ENCODE measurements at places on chromosomes 2 and 18.
A peak's percentile ranks its signal among the peaks of the same experiment; 100 is the strongest.

DNA sequence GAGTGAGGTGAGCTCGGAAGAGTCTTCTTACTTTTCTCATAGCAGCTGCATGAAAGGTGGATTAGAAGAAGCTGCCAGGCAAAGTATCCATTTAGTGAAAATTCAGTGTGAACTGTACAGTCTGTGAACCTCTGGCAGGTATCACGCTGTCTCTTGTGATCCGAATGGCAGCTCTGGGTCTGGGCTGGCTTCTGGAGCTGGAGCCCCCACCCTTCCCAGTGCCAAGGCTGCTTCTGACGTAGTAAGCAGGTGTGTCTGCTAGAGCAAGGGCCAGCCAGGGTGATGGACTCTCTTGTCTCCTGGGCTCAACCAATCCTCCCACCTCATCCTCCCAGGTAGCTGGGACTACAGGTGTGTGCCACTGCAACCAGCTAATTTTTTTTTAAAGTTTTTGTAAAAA, 14.0 kb upstream of the NTSR2 start:
- DNase-seq = no peak

DNA sequence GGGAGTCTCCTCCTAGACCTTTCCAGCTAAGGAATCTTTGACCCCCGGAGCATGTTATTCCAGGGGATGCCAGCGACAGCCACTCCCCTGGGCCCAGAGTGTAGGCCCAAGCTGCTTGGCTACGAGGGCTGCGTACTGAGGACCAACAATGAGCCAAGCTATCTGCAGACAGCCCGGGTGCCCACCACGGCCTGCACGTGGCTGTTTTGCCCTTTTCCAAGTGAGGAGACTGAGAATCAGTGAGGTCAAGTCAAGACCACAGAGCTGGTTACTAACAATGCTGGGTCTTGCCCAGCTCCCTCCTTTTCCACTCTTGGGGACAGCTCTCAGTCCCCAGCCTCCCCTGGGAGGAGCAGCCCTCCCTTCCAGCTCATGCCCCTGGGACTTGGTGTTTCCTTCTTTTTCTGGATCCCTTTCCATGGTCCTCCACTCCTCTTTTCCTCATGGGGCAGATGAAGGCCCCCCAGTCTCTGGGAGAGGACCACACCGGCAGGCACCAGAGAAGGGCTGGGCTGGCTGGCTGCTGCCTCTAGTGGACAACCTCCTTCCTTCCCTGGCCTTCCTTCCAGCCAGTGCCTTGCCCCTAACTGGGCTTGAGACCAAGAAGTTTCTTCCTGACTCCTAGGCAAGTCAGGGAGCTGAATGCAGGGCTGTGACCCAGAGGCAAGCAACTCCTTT, 550 bp upstream of the MALL start:
- no peak for DNase-seq

DNA sequence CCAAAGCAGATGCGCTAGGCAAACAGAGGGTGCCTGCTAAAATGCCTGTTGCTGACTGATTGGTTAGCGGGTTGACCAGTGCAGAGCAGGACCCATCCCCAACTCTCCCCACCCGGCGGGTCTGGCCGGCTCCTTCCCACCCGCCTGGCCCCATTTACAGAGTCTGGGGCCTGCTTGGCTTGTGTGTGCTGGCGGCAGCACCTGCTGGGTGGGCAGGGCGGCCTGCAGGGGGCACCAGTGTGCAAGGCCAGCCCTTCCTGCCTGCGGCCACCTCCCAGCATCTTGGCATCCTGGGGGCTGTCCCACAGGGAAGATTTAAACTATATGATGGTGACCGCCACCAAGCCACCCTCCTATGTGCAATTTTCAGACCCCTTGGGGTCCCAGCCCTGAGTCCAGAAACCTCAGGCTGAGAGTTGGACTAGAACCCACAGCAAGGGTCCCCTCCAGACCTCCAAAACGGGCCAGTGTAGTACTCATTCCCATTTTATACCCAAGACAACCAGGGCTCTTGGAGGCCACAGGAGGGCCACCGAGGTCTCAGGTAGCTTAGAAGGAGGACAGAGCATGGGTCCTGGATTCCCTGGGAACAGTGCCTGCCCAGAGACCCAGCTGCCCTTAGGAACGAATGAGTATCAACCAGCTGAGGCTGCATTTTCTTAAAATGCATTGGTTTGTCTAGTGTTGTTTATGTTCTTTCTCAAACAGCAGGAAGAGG, 173.6 kb downstream of the SMAD7 start:
- peak; percentile 26 for DNase-seq

DNA sequence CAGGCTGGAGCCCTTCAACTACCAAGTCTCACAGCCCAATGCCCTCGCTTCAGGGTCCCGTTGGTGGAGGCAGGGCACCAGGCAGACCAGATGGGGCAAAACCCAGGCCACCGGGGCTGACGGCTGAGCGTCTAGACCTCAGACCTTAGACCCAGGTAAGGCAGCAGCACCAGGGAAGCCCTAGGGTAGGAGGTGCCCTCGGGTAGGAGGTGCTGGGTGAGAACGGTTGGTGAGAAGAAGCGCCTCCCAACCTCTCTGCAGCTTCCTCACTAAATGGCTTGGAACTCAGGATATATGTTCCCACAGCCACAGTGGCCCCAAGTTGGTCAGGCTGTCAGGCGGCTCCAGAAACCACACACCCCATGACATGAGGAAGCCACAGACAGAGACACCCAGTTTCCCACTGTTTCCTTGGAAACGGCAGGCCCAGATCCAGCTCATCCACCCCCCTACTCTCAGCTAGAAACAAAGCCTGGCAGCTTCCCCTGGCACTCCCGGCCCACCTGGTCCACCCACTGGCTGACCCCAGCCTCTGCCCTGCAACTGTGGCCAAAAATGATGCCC, 13.1 kb upstream of the MLPH start:
- no peak for DNase-seq

DNA sequence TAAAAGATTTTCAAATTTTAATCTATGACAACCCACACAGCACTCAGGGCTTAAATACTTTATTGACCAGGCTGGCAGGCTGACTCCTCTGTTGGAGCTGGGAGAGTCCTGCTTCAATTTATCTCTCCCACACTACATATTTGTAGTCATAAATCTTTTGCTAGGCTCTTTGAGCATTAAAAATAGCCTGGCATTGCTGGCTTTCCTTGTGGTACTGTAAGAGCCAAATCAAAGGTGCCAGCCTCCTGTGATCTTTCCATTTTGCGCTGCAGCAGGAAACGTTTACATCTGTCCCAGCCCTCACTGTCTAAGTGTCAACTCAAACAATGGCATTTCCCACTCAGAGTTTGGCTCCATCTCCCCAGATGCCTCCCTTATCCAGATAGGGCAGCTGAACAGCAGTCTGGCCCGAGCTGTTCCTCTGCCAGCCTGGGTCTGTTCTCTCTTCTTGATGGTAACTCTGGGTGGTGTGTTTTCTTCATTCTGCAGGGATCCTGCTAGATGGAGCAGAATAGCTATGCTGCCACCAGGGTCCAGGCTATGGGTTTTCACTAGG, 62.1 kb downstream of the LRRTM1 start:
- no peak for DNase-seq

DNA sequence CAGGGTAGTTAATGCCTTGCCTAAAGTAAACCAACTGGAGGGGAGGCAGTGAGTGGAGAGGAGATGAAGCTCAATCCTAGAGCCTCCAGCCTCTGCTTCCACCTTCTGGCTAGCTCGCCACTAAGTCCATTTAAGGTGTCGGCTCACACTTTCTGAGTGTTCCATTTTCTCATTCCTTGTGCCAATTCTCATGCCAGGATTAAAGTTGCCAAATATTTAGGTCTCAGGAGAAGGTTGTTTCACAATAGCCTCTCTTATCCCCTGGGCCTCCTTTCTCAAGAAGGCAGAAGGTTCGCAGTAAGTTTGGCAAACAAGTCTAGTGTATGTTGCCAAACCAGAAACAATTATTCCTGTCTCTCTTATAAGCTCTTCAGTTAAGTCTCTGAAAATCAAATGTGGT, 57.2 kb downstream of the TACR1 start:
- DNase-seq = no peak

GRCh38 chr18:24491927-24492834, 31.7 kb downstream of the HRH4 start:
- DNase-seq = no peak

DNA sequence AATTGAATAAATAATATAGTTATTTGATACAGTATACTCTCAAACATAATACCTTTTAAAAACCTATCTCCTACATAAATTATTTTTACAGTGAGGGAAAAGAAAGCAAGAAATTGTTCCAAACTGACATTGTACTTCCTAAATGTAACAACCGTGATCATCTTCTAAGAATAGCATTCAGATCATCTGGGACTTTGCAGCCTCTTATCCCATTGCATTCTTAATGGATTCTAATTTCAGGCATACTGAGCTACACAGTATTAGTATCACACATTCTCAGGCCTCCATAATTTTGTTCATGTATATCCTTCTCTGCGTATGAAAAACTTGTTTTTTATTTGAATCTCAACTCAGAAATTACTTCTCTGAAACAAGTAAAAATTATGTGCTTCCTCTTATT, 1134.7 kb upstream of the CDH2 start:
- no peak for DNase-seq

DNA sequence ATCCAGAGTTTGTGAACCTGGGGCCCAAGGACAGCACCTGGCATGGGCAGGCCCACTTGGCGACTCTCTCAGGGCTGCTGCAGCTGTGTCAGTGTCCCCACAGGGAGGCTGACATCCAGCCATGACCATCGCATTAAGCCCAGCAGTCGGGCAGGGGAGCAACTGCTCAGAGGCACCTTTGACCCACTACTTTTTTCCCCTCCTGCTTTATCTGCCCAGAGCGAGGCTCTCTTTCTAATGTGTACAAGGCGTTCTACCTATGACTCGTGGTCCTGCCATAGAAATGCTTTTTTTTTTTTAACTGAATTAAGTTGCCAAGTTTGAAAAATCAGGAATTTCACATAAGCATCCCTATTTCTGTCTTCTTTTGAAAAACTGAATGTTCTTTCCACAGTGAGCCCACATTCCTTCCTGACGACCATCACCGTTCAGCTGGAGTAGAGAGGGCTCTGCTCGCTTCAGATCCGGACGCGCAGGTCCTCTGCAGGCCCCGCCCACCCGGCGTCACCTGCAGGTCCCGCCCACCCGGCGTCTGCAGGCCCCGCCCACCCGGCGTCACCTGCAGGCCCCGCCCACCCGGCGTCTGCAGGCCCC, 403 bp upstream of the CLUL1 start:
- no peak for DNase-seq

- no peak for DNase-seq
Observed at GRCh38 chr2:130319536-130319935, 23.2 kb upstream of the IMP4 start.

- no peak for DNase-seq
Observed at GRCh38 chr18:42287047-42287446, 332.0 kb downstream of the PIK3C3 start.

- DNase-seq = no peak
Observed at GRCh38 chr2:233165895-233166661, 85.4 kb upstream of the ATG16L1 start.

DNA sequence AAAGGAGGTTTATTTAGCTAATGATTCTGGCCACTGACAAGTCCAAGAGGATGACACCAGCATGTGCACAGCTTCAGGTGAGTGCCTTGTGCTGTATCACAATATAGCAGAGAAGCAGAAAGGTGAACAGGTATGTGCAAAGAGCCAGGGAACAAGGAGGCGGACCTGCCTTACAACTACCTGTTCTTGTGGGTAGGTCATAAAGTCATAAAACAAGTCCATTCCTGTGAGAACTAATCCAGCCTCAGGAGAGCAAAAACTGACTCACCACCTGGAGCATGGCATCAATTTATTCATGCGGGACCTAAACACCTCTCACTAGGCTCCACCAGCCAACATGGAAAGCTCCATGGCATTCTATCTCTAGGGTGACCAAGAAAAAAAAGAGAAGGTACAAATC, 234.2 kb downstream of the ASXL3 start:
- DNase-seq = no peak

GRCh38 chr2:19554520-19554919, 196.1 kb upstream of the OSR1 start:
- DNase-seq = no peak

GRCh38 chr2:237426517-237426916, 12.6 kb upstream of the COL6A3 start:
- DNase-seq = no peak

GRCh38 chr2:157256626-157257025, 879 bp upstream of the GALNT5 start:
- no peak for DNase-seq

- no peak for DNase-seq
Observed at GRCh38 chr2:160941290-160941846, 218.9 kb upstream of the TANK start.

DNA sequence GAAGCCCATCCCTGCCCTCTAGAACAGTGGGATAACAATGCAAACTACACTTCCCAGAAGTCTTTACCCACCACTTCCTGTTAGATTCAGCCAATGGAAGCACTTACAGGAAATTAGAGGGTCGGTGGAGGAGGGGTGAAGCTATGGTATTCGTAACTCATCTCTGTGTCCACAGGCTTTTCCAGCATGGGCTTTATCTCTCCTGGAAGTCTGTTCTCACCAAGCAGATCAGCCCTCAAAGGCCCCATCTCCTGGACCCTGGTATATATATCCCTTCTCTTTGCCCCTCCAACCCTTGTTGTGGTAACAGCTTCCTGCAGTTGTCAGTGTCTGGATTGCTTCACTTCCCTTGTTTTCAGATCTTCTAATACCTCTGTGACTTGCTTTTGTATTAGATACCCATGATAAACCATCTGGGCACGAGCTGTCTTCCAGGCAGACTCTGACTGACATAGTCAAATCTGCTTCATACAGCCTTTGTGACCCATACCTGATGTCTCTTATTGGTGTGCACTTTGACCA, 475.0 kb upstream of the POU3F3 start:
- no peak for DNase-seq

GRCh38 chr2:45983213-45983612, 314.0 kb upstream of the EPAS1 start:
- DNase-seq = no peak

- no peak for DNase-seq
Observed at GRCh38 chr18:22871809-22872525, 61.2 kb upstream of the RBBP8 start.

GRCh38 chr2:31983762-31984467, 26.9 kb downstream of the MEMO1 start:
- no peak for DNase-seq

- no peak for DNase-seq
Observed at GRCh38 chr2:46015671-46016070, 281.5 kb upstream of the EPAS1 start.

DNA sequence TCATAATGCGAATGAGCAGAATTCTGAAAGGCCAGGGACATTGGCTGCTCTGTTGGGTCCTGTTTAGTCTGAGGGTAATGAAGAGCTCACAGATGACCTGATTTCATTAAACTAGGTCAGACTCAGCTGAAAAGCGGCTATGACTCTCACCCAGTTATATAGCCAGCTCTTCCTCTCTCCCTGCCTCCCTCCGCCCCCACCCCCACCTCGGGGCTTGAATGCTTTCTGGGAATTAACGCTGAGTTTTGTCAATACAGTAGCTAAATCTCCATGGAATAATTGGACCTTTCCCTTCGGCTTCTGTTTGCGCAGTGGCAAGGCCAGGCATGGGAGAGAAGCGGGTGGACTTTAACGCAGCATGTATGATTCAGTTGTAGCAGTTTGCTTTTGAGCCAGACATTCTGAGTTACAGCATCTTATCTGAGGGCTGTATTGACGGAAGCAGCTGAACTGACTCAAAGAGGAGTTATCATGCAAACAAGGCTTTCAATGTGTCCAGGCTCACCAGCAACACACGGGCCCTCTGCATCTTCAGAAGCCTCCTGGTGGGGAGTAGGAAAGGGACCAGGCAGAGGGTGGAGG, 110.6 kb downstream of the MYCN start:
- no peak for DNase-seq

- DNase-seq = no peak
Observed at GRCh38 chr2:18055290-18055689, 176.8 kb downstream of the KCNS3 start.

- no peak for DNase-seq
Observed at GRCh38 chr2:83725735-83726134, 733.3 kb downstream of the SUCLG1 start.
